GM12864 (cell line): ENCODE measurements at places on chromosomes 12 and 14.

- DNase-seq = no peak
Observed at GRCh38 chr12:22115711-22116110, 69.7 kb downstream of the CMAS start.

GRCh38 chr12:72547573-72547972 lies 275.4 kb downstream of the TRHDE start:
- no peak for DNase-seq

DNA sequence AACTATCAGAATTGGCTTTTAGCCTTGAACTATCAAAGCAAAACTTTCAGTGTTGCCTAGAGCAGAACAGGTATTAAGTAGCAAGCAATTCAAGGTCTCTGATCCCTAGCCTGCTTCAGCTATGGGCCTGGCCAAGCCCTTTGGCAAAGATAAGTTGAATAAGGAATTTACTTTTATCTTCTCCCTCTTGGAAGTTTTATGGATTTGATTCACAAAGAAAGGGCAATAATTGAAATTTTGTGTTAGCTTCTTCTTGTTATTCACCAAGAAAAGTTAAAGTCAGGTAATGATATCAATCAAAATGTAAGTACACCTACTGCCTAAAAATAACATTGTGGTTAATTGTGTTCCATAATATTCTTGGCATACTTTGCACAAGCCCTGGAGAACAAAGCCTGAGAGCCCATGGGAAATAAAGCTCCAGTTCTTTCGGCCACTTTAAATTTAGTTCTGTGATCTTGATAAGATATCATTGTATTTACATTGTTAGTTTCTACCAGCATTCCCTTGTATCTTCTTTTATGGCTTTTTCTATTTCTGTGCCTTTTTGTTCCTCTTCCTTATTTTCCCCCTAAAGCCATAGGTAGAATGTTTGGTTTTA lies 158.0 kb downstream of the RAD51B start:
- no peak for DNase-seq

DNA sequence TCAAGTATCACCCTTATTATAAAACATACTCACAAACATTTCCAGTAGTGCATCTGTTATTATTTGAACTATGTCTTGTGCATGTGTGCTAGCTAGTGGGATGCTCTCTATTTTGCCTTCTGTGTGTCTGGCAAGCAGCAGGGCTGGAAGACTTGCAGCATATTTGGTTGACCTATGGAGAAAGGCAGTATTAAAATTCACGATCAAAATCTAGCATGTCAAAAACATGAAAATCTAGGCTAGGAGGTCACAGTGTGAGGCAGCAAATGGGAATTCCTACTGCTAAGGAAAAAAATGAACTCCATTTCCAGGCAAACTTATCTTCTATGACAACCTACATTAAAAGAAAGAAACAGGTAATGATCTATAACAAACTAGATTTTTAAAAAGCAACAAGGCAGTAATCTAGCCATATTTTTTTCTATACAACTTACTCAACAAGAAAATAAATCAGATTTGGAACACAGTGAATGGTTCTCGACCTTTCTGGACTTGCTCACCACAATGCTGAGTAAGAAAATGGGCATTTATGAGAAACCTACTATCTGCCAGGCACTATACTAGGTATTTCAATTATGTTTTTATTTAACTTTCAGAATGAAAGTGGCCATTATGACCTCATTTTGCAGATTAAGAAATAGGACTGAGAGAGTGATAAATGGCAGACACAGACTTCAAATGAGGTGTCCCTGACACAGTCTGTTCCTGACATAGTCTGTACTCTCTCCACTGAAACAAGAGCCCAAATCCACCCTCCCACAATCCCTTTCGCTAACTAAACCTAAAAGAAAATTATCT lies 96.8 kb downstream of the TXNDC16 start:
- no peak for DNase-seq

- DNase-seq = no peak
Observed at GRCh38 chr12:89059721-89060541, 292.4 kb downstream of the DUSP6 start.

DNA sequence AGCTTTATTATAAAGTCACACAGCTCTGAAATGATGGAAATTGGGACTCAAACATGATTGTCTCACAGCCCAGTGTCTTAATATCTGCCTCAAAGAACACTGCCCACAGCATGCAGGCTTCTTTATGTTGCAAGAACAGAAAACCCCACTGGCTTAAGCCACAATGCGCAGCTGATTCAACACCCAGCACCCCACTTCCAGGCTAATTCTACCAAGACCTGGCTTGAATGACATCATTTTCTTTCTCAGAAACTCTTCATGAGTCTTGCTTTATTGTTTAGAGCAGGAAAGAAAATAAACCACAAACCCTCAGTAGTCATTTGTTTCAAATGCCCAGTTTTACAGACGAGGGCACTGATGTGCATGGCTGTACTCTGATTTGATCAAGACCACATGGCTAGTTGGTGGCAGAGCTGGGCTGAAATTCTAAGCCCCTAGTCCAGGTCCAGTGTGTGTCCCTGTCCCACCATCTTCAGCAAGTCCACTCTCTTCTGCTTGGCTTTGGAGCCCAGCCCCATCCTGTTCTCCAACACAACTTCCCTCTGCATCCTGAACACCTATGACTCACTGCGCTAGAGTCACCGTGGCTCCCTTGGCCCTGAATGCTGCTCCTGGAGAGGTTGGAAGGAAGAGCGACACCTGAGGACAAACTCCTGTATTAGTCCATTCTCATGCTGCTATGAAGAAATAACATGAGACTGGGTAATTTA lies 50.3 kb upstream of the SRSF5 start:
- DNase-seq = no peak

GRCh38 chr14:23055621-23056144 lies 1.6 kb downstream of the CDH24 start:
- DNase-seq = no peak

- DNase-seq = no peak
Observed at GRCh38 chr14:54922598-54922997, 20.0 kb upstream of the GCH1 start.

- DNase-seq = no peak
Observed at GRCh38 chr12:51923506-51924365, 16.4 kb downstream of the ACVRL1 start.

DNA sequence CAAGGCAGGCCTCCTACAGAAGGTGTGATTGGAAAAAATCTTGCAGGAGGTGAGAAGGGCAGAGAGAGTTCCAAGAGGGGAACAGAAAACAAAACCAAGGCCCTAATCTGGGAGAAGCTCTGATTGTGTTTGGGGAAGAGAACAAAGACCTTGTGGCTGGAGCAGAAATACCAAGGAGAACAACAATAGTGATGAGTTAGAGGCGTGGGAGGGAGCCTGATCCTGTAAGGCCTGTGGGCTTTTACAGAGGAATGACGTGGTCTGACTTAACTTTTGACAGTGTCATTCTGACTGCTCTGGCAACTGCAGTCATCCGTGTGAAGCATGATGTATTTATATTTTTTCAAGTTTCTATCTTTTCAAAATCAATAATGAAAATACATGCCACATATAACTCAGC lies 200.6 kb downstream of the ANO4 start:
- peak; percentile 21 for DNase-seq

- DNase-seq = no peak
Observed at GRCh38 chr14:68521557-68521901, 271.3 kb downstream of the ZFP36L1 start.

GRCh38 chr12:116152268-116152667 lies 125.2 kb downstream of the MED13L start:
- no peak for DNase-seq

DNA sequence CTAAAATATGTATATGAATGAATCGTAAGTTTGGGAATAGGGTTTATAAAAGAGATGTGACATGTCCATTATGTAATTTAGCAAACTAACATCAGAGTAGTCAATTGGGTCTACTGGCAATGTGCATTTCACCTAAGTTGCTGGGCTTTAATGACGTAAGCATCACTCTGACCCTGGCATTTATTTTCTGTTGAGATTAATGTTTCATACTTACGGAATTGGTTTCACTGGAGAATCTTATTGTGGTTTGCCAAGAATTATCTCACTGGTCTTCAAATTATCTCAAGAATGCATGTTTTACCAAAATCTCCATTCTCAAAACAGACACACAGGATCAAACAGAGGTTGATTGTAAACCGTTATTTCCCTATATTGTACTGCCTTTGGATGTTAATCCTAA lies 437.1 kb downstream of the NPAS3 start:
- DNase-seq = no peak

DNA sequence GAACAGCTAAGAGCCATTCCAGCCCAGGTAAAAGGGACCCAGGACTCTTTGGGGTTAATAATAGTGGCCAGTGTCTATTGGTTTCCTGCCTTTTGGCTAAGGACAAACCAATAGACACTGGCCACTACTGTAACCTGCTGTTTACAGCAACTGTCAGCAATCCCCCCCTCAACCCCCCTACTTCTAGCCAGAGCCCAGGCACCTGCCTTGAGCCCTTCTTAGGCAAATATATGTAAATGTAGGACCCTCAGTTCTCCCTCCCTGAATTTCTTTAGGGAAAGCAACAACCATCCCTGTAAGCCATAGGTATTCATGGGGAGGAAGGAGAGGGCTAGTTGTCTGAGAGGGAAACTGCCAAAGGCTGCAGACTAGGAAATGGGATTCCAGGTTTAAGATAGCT lies 22.3 kb downstream of the HOXC4 start:
- DNase-seq = no peak

DNA sequence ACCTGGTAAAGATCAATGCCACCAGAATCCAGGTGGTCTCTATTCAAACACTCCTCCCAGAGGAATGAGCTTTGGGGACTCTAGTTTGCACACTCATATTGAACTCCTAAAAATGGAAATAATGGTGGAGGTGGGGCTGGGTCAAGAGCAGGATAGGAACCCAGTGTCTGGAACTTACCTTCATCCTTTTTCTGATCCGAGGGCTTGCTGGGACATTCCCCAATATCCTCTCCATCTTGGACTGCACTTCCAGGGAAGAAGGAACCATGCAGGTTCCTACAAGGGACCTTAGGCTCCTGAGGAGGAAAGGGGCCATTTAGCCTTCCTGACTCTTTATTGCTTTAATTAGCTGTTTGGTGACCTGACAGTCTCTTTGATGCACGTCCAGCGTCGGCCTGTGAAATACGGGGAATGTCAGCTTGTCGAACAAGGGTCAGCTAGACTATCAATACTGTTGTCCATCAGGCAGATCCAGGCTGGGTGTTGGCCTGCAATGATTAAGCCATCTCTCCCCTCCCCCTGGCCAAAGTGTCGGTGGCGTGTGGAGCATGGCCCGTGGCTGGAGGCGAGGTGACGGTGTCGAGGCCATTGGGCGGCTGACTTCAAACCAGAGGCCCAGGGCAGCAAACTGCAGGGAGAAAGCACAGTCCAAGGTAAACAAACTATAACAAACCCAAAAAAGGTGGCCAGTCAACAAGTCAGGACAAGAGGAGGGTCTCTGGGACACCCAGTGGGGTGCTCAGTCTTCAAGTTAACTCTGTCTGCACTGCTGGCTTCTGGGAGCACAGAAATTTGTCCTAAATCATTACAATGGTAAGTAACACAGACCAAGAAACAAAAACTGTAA lies 405.2 kb upstream of the TBX3 start:
- no peak for DNase-seq

DNA sequence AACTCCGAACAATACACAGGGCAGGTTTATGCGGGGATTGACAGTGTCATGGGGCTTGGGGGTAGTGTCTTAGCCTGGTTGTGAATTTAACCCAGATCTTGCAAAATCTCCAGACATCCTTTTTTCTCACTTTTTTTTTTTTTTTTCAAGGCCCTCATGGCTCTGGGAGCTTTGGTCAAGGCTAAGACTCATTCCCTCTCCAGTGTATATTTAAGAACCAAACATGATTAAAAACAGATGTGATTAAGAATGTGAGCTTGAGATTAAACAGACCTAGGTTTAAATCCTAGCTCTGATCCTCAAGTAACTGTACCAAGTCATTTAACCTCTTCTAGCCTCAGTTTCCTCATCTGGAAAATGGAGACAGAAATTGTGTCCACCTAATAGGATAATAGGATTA lies 151.7 kb upstream of the FUT8 start:
- no peak for DNase-seq

DNA sequence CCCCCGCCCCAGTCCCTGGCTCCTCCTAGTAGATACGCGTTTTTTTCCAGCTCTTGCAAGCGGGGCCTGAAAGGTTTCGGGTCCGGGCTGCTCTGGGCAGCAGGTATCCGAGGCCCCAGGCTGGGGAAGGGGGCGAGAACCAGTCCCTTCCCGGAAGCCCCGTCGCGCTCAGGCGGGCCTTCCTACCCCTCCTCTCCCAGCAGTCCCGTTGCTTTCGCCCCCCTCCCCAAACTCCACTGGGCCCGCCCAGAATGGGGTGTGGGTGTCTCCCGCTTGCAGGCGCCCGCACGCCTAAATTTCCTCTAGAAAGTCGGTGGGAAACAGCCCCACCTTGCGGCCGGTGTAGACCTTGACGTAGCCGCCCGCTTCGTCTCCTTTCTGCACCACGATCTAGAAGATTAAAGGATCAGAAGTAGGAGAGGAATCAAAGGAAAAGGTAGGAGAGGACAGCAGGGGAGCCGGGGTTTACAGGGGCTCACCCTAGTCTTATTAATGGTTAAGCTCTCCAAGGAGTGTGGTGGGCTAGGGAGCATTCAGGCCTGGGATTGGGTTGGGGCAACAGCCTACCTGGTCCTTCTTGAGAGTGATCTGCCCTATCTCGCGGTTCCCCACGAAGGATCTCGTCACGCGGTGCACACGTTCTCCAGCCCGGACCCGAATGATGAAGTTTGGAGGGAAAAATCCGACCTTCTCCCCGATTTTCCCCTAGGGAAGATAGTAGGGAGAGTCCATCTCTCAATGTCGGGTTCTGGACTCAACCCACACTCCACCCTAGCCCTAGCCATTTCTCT lies 7.3 kb downstream of the STAC3 start:
- DNase-seq = no peak

DNA sequence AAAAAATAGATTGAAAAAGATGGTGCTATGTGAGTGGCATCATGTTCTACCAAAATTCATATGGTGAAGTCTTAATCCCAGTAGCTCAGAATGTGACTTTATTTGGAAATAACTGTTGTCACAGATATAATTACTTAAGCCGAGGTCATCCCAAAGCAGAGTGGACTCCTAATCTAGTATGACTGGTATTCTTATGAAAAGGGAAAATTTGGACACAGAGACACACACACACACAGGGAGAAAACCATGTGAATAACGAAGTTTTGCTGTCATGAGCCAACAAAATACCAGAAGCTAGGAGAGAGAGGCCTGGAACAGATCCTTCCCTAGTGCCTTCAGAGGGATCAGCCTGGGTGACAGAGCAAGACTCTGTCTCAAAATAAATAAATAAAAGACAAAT lies 62.6 kb downstream of the FAR2 start:
- no peak for DNase-seq
